ENCODE measurements at places on chromosomes 2 and 18.

- no peak for DNase-seq
Measured at GRCh38 chr2:40957508-40957907, 505.6 kb upstream of the SLC8A1 start.

- no peak for DNase-seq
Measured at GRCh38 chr2:74593826-74594772, 39.6 kb downstream of the DOK1 start.

- no peak for DNase-seq
Measured at GRCh38 chr18:56060967-56061541, 473.1 kb upstream of the TCF4 start.

- DNase-seq: no peak
Measured at GRCh38 chr18:47254341-47254939, 3.0 kb upstream of the SKOR2 start.

- no peak for DNase-seq
Measured at GRCh38 chr2:144515099-144515695, 4.7 kb downstream of the ZEB2 start.

- DNase-seq: peak; percentile 64
Measured at GRCh38 chr2:9697909-9698308, 67.1 kb upstream of the YWHAQ start.

GRCh38 chr2:238242731-238243495 lies 3.1 kb upstream of the HES6 start:
- no peak for DNase-seq

- no peak for DNase-seq
Measured at GRCh38 chr2:33221046-33221784, 255.2 kb upstream of the RASGRP3 start.

DNA sequence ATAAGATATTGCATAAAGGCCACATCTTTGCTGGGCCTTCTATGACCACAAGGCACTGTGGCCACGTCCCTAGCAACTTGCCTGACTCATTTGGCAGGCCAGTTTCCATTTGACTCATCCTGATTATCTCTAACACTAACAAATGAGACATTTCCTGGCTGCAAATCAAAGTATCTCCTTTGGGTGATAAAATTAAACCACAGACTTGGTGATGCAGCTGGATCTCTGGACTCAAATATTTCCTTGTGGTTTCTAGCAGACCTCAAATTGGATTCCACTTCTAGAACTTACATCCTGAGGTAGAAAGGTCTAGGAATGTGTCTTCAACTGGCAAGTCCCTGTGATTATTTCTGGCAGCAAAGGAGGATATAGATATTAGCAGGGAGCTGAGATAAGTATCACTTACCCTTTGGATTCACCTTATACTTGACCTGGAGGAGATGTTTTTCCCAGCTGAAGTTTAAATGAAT lies 167.9 kb upstream of the NXPH2 start:
- no peak for DNase-seq

DNA sequence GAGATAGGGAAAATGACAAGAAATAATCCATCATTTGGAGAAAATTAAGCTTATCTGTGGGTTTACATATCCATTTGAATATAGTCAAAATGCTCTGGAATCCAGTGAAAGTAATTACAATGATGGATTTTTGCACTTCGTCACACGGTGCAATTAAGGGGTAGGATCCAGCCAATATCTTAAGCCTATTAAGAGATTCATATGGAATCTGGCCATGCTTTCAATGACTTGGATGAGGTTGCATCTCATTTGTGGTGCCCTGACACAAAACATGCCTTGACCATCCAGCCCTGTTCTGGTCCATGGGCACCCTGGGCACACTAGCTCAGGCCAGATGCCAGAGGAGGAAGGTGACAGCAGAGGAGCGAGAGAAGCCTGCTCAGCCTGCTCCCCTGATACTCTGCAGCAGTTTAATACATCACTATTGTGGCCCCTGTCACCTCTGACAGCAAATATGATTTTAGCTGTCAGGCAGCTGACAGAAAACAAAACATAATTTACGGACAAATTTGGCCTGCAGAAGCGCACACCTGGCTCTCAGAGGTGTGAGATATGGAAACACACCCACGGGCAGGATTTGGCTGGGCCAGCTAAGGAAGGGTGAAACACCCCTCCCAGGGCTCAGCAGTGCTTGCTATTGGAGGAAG lies 94.1 kb upstream of the ST8SIA3 start:
- no peak for DNase-seq

DNA sequence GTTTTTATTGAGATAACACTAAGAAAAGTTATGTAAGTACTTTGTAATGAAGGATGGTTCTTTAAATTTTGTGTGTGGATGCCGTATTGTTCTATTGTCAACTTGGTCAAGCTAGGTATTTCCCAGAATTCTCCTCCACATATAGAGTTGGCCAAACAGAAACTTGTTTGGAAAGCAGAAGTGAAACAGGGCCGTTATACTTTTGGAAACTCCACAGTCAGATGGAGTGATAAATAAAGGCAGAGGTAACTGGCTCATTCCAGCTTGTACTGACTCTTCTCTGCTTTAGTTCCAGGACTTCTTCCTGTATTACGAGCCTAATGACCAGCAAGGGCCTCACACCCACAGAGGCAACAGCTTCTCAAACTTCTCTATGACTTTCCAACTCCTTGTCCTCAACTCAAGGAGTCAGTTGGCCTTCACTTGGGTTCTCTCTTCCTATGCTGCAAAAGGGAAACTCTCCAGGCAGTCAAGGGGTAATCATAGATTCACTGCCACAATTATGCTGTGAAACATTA lies 16.4 kb upstream of the STARD7 start:
- DNase-seq: no peak

DNA sequence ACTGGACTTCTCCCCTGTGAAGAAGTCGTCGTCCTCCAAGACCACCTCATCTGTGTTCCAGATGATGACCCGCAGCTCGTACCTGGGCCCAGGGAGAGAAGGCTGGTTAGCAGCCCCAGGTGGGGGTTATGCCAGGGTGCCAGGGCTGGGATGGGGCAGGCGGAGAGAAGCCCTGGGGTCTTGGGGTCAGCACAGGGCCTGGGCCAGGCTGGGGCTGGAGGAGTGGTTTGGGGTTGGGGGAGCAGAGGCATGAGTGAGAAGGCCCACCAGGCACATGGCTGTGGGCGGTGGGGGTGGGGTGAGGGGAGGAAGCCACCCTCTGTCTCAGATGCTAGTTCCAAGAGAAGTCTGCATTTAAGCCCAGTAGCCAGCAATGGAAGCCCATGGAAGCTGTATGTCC lies 15.8 kb downstream of the OTOF start:
- DNase-seq: no peak

GRCh38 chr2:58893656-58894351 lies 652.7 kb upstream of the FANCL start:
- DNase-seq: no peak

DNA sequence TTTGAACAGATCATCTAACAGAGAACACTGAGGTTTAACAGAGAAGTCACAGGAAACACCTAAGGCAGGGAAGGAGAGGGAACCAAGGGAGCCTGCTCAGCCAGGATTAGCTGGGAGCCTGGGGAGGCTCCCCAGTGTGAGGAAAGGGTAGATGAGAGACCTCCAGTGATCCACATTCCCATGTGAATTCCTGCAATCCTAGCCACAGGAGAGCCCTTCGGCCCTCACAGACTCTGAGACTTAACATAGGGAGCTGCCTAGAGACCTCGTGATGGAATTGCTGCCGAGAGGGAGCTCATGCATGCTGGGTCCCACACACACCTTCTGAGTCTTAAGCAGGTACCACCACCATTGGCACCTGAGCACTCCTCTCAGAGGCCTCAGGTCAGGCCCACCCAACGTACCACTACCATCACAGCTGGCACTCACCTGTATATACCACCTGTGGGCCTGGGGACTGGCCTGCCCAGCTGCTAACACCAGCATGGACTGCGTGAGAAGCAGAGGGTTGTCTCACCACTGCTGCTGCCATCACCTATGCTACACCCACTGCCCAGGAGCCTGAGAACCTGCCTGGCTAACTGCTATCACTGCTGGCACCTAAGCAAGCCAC lies 225.9 kb upstream of the RASGRP3 start:
- no peak for DNase-seq

GRCh38 chr18:12306752-12307700 lies 1.0 kb upstream of the TUBB6 start:
- DNase-seq: no peak

- no peak for DNase-seq
Measured at GRCh38 chr2:176976736-176977685, 235.6 kb upstream of the HNRNPA3 start.

DNA sequence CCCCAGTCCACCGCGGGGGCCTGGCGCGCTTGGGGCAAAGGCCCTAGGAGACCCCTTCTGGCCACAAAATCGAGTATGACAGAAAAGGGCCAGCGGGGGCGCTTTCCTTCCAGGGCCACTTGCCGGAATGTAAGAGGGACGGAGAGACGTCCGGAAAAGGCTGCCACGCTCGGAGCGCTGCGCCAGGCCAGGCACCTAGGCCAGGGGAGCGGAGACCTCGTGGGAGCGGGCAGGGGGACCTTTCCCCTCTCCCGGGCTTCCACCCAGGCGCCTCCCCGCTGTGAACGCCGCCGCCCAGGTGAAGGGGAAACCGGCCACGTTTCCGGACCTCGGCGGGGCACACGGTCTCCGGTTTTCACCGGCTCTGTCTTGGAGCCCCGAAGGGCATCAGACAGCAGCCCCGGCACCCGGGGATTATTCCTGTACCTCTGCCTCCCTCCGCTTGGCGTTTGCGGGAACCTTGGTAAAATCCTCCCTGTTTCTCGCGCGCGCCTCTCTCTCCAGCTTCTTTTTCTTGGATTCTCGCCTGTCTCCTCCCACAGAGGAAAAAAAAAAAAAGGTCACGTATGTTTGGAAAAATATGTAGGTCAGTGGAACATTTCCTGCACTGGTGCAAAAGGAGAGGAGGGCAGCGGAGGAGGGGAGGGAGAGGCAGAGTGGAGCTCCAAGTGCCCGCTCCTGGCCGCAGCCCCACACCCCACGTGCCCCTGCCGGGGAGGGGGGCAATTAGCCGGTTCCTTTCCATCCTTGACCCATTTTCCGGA lies 1.2 kb upstream of the NPAS2 start:
- no peak for DNase-seq

DNA sequence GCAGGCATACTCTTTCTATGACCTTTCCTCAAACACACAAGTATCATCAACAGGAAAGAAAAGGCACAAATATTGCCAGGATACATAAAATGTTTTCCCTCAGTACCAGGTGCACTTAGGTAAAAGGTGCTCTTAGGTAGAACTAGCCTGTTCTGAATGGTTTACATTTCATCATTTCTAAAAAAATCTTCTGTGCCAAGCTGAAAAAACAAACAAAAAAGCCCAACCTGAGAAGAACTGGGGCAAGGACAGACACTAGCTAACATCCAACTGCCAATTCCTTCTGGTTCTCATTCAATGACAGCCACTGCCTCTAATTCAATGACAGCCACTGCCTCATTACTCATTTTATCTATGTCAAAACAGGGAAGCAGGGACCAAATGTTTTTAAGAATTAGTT lies 68.5 kb downstream of the SPIRE1 start:
- no peak for DNase-seq

- DNase-seq: peak; percentile 83
Measured at GRCh38 chr2:69741575-69742321, at the start of gene ANXA4. Gene ANXA4 (plus strand): TSS chr2:69742134. CDS start chr2:69781566, 39,432 bp downstream.

- no peak for DNase-seq
Measured at GRCh38 chr2:86297382-86298147, 39.9 kb downstream of the REEP1 start.

GRCh38 chr2:46073540-46074046 lies 223.6 kb upstream of the EPAS1 start:
- DNase-seq: no peak

DNA sequence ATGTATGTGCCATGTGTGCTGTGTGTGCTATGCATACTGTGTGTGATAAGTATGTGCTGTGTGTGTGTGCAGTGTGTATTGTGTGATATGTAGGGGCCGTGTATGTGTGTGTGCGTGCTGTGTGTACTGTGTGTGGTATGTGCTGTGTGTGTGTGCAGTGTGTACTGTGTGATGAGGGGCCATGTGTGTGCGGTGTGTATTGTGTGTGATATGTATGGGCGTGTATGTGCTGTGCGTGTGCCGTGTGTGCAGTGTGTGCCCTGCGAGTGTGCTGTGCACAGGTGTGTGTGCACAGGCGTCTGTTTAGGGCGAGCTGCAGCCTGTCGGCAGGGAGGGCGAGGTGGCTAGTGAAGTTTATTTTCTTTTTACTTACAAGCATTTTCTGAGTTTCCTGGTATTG lies 16.1 kb downstream of the SNORC start:
- no peak for DNase-seq

DNA sequence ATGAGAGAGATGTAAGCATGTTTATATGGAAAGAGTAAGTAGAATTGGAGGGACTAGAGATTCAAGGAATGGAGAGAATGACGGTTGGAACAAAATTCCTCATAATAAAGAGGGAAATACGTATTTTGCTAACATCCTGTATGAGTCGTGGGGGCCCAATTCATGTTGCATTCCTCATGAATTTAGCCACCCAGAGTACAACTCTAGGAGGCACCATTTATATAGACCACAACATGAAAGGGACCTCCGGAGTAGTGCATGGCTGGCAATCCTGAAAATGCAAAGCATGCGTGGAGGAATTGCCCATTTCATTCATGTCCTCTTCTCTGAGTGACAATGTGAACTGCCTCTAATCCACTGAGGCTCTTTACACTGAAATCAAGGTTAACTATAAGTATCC lies 168.2 kb downstream of the ZEB2 start:
- DNase-seq: no peak

- no peak for DNase-seq
Measured at GRCh38 chr2:15583826-15584225, 7.8 kb upstream of the DDX1 start.

GRCh38 chr18:76013057-76013456 lies 482.0 kb downstream of the ZNF516 start:
- no peak for DNase-seq

DNA sequence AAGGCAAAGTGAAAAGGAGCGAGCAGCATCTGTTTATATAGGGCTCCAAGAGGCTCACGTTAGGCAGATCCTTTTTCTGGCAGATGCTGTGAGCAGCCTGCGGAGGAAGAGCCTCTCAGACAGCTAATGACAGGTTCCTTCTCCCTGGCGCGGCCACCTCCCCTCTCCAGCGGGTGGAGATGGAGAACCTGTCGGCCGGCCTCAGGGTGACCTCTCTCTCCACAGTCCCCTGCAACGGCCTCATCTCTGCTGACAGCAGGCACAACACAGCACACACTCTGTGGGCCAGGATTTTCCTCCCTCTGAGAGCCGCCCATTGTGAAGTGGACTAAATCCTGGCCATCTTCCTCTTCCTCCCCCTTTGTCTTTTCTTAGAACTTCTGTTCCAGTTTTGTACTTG lies 119.8 kb downstream of the PRKCE start:
- no peak for DNase-seq
